Adipocyte (in vitro differentiated cells): ENCODE measurements at places on chromosomes 6 and 20.

DNA sequence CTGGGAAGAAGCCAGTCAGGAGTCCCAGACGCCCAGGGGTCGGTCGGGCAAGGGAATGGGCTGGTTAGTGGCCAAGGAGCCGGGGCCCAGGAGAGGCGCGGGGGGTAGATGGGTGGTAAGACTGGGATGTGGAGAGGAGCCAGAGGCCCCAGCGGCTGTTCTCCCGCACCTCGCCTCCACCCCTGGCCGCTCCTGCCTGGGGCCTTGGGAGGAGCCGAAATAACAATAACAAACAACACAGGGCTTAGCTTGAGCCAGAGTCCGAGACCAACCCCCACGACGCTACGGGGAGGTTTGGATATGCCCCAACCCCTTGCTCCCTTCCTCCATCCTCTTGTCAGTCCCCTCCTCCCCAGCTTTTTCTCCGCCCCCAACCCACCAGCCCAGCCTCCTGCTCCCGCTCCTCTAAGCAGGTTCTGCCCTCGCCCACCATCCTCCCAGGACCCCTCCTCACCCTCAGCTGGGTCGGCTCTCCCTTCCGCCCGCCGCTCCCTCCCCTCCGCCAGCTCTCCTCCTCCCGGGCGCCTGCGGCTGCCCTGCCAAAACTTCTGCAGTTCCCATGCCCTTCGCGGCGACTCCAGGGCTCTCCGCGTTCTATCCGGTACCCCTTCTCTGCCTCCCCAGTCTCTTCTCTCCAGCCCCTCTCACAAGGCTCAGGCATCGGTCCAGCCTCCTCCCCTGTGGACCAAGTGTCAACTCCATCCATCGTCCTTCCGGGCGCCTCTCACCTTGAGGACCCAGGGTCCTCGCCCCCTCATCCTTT lies 1.1 kb downstream of the RNF39 start:
- peak; percentile 40 for DNase-seq

GRCh38 chr6:134974370-134974769 lies 24.5 kb upstream of the ALDH8A1 start:
- DNase-seq, result no peak

DNA sequence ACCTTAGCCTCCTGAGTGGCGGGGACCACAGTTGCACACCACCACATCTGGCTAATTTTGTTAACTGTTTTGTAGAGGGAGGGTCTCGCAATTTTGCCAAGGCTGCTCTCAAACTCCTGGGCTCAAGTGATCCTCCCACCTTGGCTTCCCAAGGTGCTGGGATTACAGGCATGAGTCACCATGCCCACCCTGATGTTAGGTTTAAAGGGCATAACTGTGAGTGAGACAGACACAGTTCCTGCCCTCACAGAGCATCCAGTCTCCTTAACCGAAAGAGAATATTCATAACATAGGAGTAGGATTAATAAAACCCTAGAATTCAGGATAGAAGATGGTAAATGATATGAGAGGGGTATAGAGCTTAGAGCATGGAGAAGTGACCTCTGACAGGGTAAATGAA lies 3.1 kb upstream of the SPATA2 start:
- DNase-seq, result no peak

DNA sequence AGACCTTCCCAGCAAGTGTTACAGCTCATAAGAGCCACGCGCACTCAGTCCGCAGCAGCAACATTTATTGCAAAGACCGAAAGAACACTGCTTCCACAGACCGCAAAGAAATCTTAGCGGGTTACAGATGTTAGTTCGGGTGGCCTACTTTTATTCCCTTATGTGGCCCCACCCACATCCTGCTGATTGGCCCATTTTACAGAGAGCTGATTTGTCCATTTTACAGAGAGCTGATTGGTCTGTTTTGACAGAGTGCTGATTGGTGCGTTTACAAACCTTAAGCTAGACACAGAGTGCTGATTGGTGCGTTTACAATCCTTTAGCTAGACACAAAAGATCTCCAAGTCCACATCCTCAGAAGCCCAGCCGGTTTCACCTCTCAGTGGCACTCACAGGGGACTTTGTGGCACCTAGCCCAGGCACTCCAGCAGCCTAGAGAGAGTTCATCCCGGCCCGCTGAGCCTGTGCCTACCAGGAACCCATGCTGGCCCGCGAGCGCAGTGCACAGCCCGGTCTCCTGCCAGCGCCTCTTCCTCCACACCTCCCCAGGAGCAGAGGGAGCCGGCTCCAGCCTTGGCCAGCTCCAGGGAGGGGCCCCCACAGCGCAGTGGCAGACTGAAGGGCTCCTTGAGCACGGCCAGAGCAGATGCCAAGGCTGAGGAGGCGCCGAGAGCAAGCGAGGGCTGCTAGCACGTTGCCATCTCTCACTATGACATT lies 244.3 kb upstream of the TSHZ2 start:
- no peak for DNase-seq

DNA sequence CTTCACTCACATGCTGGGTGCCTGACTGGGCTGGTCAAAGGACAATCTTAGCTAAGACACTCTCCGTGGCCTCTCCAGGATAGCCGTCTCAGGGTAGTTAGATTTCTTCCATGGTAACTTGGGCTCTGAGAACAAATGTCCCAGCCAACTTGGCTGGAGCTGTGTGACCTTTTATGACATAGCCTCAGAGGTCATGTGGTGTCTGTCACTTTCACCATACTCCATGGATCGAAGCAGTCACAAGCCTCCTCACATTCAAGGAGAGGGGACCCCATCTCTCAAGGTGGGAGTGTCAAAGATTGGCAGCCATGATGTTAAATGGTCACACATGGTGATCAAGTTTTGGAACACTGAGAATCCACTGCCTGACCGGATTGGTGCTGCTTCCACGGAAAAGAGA lies 190.9 kb upstream of the SUPT3H start:
- no peak for DNase-seq

DNA sequence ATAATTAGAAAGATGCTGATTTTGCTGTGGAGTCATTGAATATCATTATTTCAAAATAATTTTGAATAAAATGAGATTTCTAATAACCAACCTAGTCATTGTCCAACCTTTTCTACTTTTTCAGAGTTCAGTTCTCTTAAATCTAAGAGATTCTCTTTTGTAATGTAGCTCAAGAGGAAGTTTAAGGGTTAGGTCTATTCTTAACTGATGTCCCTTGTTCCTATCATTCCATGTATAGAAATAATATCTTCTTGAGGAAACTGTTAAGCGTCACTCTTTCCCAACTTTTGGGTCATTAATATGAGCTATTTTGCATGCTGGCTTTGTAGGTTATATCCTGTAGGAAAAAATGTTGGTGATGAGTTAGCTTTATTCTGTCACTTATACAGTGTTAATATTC lies 27.0 kb downstream of the RNF144B start:
- no peak for DNase-seq

- DNase-seq, result peak; percentile 96
Measured at GRCh38 chr6:27809939-27810767, 102.0 kb downstream of the OR2B2 start.

- no peak for DNase-seq
Measured at GRCh38 chr6:136696783-136697364, 95.4 kb downstream of the MAP3K5 start.

DNA sequence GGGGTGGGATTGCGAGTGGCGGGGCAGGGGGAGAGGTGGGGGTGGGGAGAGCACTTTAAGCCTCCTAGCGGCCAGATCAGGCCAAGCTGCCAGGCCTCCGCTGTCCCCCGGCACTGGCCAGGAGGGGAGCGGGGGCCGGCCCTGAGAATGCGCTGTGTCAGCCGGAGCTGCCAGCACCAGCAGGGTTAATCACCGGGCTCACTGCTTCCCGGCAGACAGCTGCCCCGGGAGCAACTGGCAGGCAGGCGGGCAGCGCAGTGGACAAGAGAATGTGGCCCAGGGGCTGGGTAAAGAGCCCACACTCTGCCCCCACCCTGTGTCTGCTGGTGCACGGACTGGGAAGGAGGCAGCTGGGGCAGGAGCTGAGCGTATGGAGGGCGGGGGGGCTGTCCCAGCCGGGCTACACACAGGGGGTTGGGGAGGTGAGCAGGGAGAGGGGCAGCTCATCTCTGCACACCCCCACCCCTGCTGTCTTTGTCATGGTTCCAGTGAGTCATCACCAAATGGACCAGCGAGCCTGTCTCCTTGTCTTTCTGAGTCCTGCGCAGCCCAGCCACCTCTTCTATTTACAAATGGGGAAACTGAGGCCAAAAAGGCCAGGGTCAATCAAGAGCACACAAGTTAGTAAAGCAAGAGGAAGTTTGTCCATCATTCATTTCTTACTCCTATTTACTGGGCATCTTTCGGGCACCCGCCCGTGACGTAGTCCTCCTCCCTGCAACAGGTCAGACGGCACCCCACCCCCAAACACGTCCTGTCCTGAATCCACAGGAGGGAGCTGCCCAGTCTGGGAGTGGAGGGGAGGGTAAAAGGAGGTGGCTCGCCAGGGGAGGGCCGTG lies 2.1 kb upstream of the LAMA5 start:
- DNase-seq, result peak; percentile 67
